ENCODE measurements at places on chromosomes 5 and 9. TPM values are rescaled to one million over a fixed set of nuclear protein-coding genes. Genes with fewer than 3 reads are reported as not detected.
A peak's percentile ranks its signal among the peaks of the same experiment; 100 is the strongest.

- no peak for DNase-seq
These were observed 801.2 kb downstream of the MAT2B start for GRCh38 chr5:164306662-164307061.

DNA sequence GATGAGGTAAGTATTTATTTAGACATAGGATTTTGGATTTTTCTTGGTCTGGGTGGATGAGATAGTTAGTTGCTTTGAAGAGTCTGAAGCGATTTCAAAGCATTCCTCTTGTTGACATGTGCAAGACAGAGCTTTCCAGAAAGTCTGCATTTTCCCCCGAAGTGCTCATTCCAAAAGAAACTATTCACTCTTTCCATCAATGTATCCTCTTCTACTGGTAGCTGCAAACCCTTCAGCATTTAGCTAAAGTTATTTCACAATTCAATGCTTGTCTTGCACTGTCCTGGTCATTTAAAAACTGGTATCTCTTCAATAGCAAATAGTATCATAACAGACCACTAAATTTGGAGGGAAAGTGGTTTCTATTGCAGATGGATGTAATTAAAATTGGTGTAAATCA lies 13.0 kb downstream of the NREP start:
- peak; percentile 84 for DNase-seq

GRCh38 chr9:93028448-93029006 lies 30.0 kb upstream of the SUSD3 start:
- no peak for DNase-seq

GRCh38 chr5:138338411-138339090 lies 485 bp downstream of the FAM53C start:
- DNase-seq = peak; percentile 59

C9orf153 gene
- 0.28 TPM for polyA plus RNA-seq

DNA sequence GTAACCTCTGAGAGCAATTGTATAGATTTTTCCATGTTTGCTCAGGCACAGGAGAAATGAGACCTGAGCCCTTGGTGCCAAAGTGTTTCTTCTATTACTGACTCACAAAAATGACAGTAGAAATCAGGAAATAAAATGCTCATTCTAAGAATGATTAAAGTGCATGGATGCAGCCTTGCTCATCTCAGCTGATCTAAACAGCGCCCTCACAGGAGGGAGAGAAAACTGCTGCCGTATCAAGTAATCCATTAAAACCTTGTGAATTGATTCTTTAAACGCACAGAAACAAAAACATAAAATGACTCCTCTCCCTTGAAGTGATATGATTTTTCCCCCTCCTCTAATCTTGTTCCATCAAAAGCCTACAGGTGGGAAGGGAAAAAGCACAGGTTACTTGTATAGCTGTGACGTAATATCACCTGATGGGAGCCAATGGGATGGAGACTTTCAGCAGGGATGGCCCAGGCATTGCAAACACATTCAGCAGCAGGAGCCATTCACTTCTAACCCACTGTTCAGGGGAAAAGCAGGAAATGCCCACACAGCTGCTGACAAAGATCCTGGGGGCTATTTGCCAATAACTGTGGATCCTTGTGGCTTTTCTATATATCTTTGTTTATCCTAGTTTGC lies 76.7 kb downstream of the PLCXD3 start:
- DNase-seq = no peak

DNA sequence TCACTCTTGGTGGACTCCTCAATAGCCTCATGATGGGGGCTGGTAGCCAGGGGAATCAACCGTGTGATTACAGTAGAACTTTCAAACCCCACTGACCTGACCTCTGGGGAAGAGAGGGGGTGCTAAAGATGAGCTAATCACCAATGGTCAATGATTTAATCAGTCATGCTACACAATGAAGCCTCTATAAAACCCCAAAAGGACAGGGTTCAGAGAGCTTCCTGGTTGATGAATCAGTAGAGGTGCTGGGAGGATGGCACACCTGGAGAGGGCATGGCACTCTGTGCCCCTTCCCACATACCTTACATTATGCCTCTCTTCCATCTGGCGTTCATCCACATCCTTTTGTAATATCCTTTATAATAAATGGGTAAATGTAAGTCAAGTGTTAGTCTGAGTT lies 8.9 kb upstream of the SH3TC2 start:
- DNase-seq = no peak

SLC36A3 gene
- not detected for polyA plus RNA-seq

DNA sequence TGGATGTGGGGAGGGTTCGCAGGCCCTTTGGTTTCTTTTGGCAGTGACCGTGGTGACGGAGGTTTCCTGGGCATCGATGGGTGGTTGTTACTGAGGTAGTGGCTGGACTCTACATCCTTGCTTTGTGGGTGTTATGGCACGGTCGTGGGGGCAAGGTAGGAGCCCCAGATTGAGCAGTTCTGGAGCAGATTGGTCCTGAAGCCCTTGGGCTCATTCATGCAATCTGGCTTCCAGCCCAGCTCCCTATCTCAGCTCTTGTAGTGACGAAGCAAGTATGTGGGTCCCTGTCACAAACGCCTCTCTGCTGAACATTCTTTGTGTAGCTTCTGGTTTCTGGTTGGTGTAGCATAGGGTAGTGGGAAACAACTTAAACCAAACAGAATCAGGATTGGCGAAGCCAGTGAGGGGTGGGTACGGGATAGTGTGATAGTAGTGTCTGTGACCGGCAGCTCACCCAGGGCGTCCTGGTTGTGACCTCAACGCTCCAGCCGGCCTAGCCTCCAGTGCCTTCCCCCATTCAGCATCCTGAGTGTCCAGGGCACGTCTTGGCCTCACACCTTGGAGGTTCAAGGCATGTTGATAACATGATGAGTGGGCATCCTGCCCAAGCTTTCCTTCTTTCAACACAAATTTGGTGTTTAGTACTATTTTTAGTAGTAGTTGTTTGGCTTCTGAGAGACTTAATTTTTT lies 2.9 kb downstream of the NDUFS6 start:
- DNase-seq = no peak

- no peak for DNase-seq
These were observed 30.0 kb upstream of the IL6ST start for GRCh38 chr5:56024810-56025150.

- DNase-seq = peak; percentile 37
These were observed 194.5 kb downstream of the ZNF608 start for GRCh38 chr5:124551939-124552279.

ADGRD2 gene
- not detected for polyA plus RNA-seq

ANKRD55 gene
- polyA plus RNA-seq = 1.2 TPM

DNA sequence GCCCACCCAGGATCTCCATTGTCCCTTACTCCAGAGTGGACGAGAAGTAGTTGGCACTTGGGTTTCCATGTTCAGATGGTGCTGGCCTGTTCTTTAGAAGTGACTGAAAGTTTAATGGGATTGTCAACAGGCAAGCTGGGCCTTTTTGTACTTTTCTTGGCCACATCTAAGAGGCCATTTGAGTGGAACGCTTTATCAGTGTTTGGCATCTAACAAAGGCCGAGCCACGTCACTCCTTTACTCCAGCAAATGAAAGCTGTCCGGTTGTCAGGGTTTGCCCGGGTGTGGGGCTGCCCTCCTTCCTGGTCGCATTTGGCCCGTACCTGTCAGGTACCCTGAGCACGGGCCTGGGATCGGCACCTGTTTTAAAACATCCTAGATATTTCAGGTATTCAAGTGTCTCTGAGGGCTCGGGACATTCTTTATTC lies 71.5 kb downstream of the RCL1 start:
- no peak for DNase-seq

GRCh38 chr9:115202181-115202580 lies 84.2 kb upstream of the TNC start:
- no peak for DNase-seq

C9orf50 gene
- polyA plus RNA-seq = not detected

DNA sequence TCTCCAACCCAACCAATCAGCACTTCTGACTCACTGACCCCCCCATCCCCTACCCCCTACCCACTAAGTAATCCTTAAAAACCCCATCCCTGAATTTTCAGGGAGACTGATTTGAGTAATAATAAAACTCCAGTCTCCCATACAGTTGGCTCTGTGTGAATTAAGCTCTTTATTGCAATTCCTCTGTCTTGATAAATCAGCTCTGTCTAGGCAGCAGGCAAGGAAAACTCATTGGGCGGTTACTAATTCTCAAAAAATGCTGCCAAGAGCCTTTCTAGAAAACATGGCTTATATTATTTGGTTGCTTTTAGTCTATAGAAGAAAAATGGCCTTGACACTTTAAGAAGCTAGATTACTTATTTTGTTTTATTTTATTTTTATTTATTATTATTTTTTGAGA lies 131.7 kb downstream of the SUSD1 start:
- DNase-seq = no peak

GRCh38 chr9:120161776-120162175 lies 418.2 kb downstream of the CDK5RAP2 start:
- no peak for DNase-seq
